ENCODE measurements at places on chromosomes 5 and 9.

- no peak for DNase-seq
Measured at GRCh38 chr5:113031104-113031503, 54.5 kb downstream of the DCP2 start.

DNA sequence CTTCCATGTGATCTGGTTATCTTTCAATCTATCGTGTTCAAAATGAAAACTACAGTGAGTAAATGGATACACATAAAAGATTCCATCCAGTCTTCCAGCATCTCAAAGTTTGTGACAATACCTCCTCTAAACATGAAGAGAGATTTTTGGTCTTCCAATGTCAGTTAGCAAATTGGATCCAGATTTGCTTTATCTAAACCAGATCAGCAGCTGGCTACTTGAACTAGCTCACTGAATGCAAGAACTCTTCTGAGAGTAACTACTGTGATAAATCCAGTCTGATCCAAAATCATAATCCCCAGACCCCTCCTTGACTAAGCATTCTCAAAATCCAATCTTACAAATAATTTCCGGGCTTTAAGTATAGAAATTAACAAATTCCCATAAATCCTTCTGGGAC, 2177.9 kb upstream of the C9orf72 start:
- DNase-seq: no peak

DNA sequence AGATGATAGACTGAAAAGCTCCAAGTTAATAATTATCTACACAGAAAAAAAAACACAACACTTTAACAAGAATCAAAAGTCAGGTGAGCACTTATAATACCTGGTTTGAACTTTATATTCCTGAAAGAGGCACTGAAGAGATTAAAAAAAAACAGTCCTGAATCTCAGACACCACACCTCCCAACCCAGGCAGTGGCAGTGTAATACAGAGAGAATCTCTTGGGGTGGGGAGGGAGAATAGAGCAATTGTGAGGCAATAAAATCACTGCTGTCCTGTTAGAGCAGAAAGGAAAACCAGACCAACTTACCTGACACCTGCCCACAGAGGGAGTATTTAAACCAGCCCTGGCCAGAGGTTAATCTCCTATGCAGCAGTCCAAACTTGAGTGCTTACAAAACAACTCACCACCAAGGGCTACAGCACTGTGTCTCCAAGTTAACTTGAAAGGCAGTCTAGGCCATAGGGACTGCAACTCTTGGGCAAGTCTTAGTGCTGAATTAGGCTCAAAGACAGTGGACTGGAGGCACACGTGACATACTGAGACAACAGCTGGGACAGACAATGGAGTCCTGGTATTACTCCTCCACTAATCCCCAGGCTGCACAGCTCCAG, 54.2 kb downstream of the SLCO4C1 start:
- no peak for DNase-seq

GRCh38 chr5:109876941-109877669, 187.4 kb downstream of the MAN2A1 start:
- DNase-seq: no peak

- no peak for DNase-seq
Measured at GRCh38 chr5:17076272-17076671, 140.2 kb upstream of the MYO10 start.

GRCh38 chr9:32430720-32431119, 46.3 kb downstream of the ACO1 start:
- DNase-seq: no peak

DNA sequence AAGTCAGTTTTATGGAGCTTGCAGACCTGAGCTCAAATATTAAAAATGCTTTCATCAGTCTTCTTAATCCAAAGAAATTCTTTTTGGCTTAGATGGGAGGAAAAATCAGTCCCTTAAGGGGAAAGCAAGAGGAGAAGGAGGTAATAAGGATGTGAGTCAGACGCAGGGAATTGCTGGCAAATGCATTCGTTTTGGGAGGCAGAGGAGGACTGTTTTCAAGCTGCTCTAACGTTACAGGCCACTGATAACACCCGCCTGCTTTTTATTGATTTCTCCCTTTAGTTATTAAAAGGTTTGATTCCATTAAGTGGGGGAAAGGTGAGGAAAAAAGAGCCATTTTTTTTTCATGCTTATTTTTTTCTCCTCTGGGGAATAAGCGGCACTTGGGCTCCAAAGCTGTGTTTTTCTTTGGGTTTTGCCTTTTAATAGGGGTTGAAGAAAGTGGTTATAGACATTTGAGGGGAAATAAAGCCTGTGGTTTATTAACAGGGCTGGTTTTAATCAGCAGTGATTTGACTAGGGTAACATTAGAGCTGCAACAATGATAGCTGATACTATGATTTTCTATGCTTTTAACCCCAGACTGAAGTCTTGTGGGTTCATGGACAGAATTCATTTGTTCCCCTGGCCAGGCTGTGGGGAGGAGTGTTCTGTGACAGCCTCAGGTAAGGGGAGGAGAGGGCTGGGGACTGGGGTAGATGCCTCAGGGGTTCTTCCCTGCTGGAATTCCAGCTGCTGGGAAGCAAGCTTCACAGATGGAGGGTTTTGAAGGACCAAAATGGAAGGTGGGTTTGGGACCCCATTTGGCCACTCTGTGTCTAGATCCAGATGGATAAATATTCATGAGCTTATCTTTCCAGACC, 225.2 kb downstream of the GAS1 start:
- no peak for DNase-seq

DNA sequence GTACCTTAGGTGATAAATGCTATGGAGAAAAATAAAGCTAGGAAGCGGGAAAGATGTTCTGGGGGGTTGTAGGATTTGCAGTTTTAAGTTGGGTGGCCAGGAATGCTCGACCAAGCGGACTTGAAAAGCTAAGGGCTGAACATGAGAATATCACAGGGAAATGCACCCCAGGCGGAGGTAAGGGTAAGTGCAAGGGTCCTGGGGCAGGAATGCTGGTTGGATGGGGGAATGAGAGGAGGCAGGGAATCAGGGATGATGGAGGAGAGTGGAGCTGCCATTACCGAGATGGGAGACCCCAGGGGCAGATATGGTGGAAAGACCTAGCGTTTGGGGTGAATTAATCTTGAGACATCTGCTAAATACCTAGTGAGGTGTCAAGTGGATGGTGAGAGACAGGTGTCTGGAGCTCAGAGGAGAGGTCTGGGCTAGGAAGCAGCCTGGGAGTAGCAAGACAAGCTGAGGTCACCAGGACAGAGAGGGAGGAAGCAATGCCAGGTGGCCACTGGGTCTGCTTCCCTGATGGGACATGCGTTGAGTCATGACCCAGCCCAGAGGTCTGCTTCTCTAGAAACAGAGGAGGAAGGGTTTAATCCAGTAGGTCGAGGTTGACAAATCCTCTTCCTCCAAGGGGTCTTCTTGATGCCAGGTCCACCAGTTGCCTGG, 77.7 kb upstream of the ASS1 start:
- no peak for DNase-seq

DNA sequence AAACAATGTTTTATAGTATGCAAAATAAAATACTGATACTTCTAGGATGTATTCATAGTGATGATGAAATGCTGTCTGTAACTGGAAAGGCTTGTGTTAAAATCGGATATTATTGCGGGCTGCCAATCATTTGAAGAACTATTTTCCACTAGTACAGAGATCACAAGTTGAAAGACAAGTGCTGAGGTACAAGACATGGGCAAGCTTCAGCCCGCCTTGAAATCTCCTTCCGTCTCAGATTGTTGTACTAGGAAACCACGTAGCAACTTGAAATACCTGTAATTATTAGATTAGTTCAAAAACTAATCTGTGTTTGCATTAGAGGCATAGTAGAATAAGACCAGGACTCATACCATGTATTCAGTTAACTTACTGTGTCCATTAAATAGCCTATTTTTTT, 218.2 kb downstream of the ARHGEF28 start:
- DNase-seq: no peak

DNA sequence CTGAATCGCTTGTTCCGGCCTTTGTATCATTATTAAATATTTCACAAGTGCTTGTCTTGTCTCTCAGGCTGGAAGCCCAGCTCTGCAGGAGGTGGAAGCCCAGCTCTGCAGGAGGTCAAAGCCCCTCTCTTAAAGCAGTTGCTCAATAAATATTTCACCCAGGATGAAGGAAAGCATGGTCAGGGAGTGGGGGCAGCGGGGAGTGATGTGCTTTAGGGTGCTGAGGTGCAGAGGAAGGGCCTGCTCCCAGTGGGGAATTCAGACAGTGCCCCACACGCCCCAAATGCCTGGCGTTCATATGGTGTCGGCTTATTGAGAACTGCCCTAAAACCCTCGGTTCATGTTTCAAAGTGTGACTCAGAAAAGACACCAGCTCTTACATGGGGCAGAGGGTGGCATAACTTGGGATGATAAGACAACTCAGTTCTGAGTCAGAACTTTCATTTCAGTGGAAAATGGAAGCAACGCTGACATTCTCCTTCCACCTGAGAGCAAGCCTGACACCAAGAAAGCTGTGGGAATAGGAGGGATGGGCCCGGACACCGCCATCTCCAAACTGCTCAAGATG, 114.3 kb upstream of the DAP start:
- DNase-seq: no peak

- no peak for DNase-seq
Measured at GRCh38 chr5:132826424-132827082, 3.9 kb downstream of the SHROOM1 start.
